Left cardiac atrium (tissue), 4 donors: ENCODE measurements at places on chromosomes 4 and X. TPM values are rescaled to one million over a fixed set of nuclear protein-coding genes. Genes with fewer than 3 reads are reported as not detected.

SMR3B gene
- not detected for total RNA-seq

SPARCL1 gene
- 482 TPM for total RNA-seq

IRS4 gene
- total RNA-seq = not detected

RBPJ gene
- total RNA-seq = 49.6 TPM

DTHD1 gene
- 0.10 TPM for total RNA-seq

HS6ST2 gene
- 0.06 TPM for total RNA-seq

MEPE gene
- total RNA-seq = not detected

SMIM31 gene
- not detected for total RNA-seq

LAMP2 gene
- total RNA-seq = 69.3 TPM

MBTPS2 gene
- 8.8 TPM for total RNA-seq

CXCL8 gene
- total RNA-seq = 0.82 TPM

POU3F4 gene
- total RNA-seq = not detected

MTTP gene
- total RNA-seq = 0.59 TPM

AFP gene
- not detected for total RNA-seq

PRR32 gene
- 3.9 TPM for total RNA-seq

BMX gene
- 1.6 TPM for total RNA-seq

TBX22 gene
- total RNA-seq = 0.29 TPM

MAOA gene
- total RNA-seq = 102 TPM

RGS12 gene
- 13.3 TPM for total RNA-seq

NKX6-1 gene
- not detected for total RNA-seq

USP27X gene
- total RNA-seq = 2.7 TPM

RHOXF2B gene
- not detected for total RNA-seq

FOXP3 gene
- not detected for total RNA-seq

MAGEA8 gene
- total RNA-seq = not detected

KLHL5 gene
- 18.4 TPM for total RNA-seq

BRS3 gene
- total RNA-seq = not detected

TCP11X2 gene
- total RNA-seq = not detected

CPE gene
- total RNA-seq = 84.8 TPM

PUDP gene
- 21.2 TPM for total RNA-seq

TMSB15B gene
- total RNA-seq = 1.0 TPM

TLR7 gene
- 0.73 TPM for total RNA-seq

RAB41 gene
- total RNA-seq = not detected

AR gene
- total RNA-seq = 14.4 TPM

MTMR8 gene
- total RNA-seq = 0.77 TPM

P2RY8 gene
- 3.0 TPM for total RNA-seq

ETDC gene
- not detected for total RNA-seq

GABRE gene
- 14.7 TPM for total RNA-seq

RADX gene
- total RNA-seq = 1.2 TPM

RBM3 gene
- total RNA-seq = 242 TPM

SRPX gene
- total RNA-seq = 108 TPM

SSX2 gene
- total RNA-seq = not detected

LNX1 gene
- 5.9 TPM for total RNA-seq

TEC gene
- 1.8 TPM for total RNA-seq

DGKK gene
- not detected for total RNA-seq

USP17L10 gene
- not detected for total RNA-seq

SOWAHD gene
- 0.16 TPM for total RNA-seq
